CD4-positive, CD25-positive, alpha-beta regulatory T cell (primary cell): ENCODE measurements at places on chromosomes 2 and 18. TPM values are rescaled to one million over a fixed set of nuclear protein-coding genes. Genes with fewer than 3 reads are reported as not detected.

GRCh38 chr18:12253663-12254135 lies 462 bp upstream of the CIDEA start:
- no peak overlapping the region for H3K4me3 ChIP-seq
- no peak for DNase-seq
- H3K4me1 ChIP-seq = no peaks in the 10 kb centered on the region
- H3K27ac ChIP-seq = no peak overlapping the region
- no peaks in the 10 kb centered on the region for H3K36me3 ChIP-seq

DNA sequence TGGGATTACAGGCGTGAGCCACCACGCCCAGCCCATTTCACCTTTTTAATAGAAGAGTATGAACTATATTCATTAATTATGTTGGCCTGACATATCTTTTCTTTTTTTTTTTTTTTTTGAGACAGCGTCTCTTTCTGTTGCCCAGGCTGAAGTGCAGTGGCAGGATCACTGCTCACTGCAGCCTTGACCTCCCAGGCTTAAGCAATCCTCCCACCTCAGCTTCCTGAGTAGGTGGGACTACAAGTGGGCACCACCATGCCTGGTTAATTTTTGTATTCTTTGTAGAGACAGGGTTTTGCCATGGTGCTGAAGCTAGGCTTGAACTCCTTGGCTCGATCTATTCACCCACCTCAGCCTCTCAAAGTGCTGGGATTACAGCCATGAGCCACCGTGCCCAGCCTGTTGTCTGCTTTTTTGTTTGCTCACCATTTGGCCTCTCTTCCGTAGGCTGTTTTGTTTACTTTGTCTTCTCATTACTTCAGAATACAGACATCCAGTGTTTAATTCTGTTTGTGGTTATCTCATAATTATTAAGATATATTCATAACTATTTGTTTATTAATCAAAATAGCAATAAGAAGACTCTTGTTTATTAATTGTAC lies 16.3 kb upstream of the CDH2 start:
- no peaks in the 10 kb centered on the region for H3K36me3 ChIP-seq
- H3K27me3 ChIP-seq = no peaks in the 10 kb centered on the region
- no peak overlapping the region for H3K4me3 ChIP-seq
- no peak for DNase-seq
- H3K4me1 ChIP-seq = no peaks in the 10 kb centered on the region

DNA sequence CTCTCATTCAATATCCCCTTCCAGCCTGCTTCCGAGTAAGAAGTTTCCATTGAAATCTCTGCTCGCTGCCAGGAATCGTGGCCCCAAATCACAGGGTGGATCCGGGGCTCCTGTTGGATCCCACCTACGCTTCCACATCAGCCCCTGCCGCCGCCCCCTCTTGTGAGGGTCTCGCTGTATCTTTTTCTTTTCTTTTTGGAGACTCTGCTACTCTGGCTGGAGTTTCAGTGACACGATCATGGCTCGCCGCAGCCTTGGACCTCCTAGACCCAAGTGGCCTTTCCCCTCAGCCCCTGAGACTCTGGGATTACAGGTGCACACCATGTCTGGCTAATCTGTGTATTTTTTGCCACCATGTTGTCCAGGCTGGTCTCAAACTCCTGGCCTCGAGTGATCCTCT lies 246.8 kb upstream of the PXDN start:
- no peak overlapping the region for H3K4me3 ChIP-seq
- H3K27me3 ChIP-seq = no peaks in the 10 kb centered on the region
- no peaks in the 10 kb centered on the region for H3K36me3 ChIP-seq
- H3K27ac ChIP-seq = no peak overlapping the region
- DNase-seq = no peak

- no peaks in the 10 kb centered on the region for H3K4me1 ChIP-seq
- no peak overlapping the region for H3K4me3 ChIP-seq
- no peaks in the 10 kb centered on the region for H3K27me3 ChIP-seq
- H3K36me3 ChIP-seq = no peaks in the 10 kb centered on the region
Observed at GRCh38 chr2:129763966-129764365, 215.5 kb upstream of the RAB6C start.

DNA sequence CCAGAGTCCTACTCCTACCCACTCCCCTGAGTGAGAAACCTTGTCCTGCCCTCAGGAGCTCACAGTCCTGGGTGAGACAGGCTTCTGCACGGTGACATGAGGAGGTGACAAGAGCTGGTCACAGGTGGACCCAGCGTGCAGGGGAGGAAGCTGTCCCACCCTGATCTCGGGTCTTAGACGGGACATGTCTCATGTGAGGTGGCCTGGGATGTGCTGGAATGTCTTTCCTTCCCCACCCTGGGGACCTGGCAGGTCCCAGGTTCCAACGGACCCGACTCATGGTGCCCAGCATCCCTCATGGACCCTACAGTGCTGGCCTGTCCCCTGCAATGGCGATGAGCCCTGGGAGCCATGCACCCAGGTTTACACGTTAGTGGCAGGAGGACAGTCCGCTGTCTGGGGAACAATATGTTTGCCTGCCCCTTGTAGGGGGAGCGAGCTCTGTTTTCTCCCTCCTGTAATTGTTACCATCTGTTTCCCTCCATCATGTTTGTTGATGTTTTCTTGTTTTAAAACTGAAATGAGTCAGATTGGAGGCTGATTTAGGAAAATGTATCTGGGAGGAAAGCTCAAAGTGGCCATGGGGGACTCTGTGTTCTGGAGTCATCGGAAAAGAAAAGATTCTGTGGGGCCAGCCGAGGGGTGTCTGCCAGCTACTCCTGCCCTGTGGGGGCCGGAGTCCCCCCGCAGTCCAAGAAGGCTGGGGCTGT lies 238.1 kb downstream of the KLHL29 start:
- H3K27ac ChIP-seq = no peak overlapping the region
- H3K36me3 ChIP-seq = no peaks in the 10 kb centered on the region
- no peaks in the 10 kb centered on the region for H3K4me1 ChIP-seq
- H3K27me3 ChIP-seq = no peaks in the 10 kb centered on the region
- no peak overlapping the region for H3K4me3 ChIP-seq
- no peak for DNase-seq

SLC4A5 gene
- total RNA-seq = 12.7 TPM

CD302 gene
- 2.4 TPM for total RNA-seq

RGPD5 gene
- total RNA-seq = 133 TPM

ABHD3 gene
- total RNA-seq = 57.1 TPM

DNER gene
- total RNA-seq = not detected

KIF3C gene
- 6.6 TPM for total RNA-seq
